ENCODE measurements at places on chromosomes 3 and 15. TPM values are rescaled to one million over a fixed set of nuclear protein-coding genes. Genes with fewer than 3 reads are reported as not detected.

DNA sequence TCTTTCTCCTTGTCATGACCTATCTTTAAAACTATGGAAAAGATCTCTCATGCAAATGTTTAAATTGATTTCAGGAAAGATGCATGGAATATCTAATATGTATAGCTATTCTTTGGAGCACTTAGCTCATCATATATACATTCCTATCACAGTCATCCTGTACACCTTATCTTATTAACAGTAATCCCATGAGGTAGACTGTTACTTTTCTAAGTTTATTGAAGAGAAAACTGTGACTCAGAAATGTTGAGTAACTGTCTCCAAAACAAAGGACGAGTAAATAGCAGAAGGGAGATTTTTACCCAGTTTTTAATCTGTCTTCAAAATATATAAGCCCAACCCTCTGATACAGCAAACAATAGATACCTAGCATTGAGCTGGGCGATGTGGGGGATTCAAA lies 308.3 kb downstream of the GAP43 start:
- DNase-seq, result no peak

The KLHL6 gene
- polyA plus RNA-seq, result 1.5 TPM

The SLC24A5 gene
- polyA plus RNA-seq, result not detected

DNA sequence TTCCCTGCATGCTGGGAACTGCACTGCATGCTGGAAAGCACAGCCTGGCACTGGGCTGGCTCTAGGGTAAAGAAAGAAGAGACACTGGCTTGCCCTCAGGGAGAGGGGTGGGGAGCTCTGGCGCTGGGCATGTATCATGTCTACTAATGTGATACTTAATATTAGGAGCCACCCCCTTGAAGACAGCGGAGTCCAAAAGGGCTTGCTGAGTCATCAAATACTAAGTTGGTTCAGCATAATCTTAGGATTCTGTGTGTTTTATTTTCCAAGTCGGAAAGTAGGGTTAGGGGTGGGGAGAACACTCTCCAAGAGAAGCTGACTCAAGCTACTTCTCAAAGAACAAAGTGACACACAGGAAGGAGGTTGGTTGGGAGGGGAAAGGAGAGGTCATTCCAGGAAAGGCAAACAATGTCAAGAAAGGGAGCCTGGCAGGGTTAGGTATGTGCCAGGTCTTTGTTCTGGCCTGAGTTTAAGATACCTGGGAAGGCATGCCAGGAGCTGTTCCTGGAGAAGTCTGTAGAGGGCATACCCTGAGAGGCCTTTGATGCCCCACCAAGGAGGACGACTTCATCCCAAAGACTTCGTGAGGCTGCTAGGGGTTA lies 237.8 kb upstream of the NR2E3 start:
- DNase-seq, result no peak

- DNase-seq, result no peak
Measured at GRCh38 chr3:124924741-124925140, 9.8 kb downstream of the MUC13 start.

The PIK3R4 gene
- polyA plus RNA-seq, result 23.5 TPM

The GOLGA8R gene
- polyA plus RNA-seq, result 9.1 TPM

All from forelimb muscle (tissue), 1 donor.